ENCODE measurements at places on chromosomes 2 and 18.
A peak's percentile ranks its signal among the peaks of the same experiment; 100 is the strongest.

- peak; percentile 53 for DNase-seq
Measured at GRCh38 chr2:134320930-134321329, 67.1 kb downstream of the MGAT5 start.

- DNase-seq = no peak
Measured at GRCh38 chr2:24448797-24449196, 42.3 kb upstream of the NCOA1 start.

DNA sequence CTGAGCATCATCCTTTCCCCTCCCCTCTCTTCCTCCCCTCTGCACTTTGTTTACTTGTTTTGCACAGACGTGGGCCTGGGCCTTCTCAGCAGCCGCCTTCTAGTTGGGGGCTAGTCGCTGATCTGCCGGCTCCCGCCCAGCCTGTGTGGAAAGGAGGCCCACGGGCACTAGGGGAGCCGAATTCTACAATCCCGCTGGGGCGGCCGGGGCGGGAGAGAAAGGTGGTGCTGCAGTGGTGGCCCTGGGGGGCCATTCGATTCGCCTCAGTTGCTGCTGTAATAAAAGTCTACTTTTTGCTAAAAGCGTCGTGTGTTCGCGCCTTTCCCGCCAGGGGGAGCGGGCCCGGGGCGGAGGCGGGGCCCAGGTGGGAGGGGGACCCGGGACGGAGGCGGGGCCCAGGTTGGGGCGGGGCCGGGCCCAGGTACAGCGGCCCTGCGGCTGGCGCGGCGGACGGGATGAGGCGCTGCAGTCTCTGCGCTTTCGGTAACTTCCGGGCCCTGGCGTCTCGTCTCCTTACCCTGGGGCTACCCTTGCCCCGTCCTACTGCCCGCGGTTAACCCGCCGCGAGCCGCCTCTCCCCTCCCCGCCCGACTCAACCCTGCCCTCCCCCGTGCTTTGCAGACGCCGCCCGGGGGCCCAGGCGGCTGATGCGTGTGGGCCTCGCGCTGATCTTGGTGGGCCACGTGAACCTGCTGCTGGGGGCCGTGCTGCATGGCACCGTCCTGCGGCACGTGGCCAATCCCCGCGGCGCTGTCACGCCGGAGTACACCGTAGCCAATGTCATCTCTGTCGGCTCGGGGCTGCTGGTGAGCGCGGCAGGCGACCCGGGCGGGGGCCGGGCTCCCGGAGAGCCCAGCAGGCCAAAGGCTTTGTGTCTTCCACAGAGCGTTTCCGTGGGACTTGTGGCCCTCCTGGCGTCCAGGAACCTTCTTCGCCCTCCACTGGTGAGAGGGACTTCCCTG is at the start of gene KRTCAP3:
Gene KRTCAP3, plus strand, starts transcription at position 424 of the 962 bp plus-strand sequence. Its CDS starts 32 bp downstream, at position 456.
- peak; percentile 45 for DNase-seq

- DNase-seq = no peak
Measured at GRCh38 chr2:61411109-61411508, 59.8 kb downstream of the USP34 start.

- DNase-seq = no peak
Measured at GRCh38 chr18:13520306-13520705, 206.1 kb downstream of the FAM210A start.

DNA sequence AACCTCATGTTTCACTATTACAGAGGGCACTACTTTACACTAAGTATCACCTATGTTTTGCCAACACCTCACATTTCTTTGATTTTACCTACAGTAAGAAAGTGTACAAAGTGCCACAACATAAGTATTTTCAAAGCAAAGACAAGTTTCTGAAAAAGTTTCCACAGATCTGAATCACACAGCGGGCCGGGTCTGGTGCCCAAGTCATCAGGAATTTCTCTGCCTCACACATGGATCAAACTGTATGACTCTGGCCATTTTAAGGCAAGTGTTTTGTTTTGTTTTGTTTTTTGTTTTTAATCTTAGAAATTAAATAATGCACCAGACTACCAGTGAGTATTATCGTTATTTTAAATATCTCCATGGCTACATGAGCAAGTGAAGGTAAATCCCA is 73.4 kb downstream of the ZNF516 start:
- DNase-seq = no peak

DNA sequence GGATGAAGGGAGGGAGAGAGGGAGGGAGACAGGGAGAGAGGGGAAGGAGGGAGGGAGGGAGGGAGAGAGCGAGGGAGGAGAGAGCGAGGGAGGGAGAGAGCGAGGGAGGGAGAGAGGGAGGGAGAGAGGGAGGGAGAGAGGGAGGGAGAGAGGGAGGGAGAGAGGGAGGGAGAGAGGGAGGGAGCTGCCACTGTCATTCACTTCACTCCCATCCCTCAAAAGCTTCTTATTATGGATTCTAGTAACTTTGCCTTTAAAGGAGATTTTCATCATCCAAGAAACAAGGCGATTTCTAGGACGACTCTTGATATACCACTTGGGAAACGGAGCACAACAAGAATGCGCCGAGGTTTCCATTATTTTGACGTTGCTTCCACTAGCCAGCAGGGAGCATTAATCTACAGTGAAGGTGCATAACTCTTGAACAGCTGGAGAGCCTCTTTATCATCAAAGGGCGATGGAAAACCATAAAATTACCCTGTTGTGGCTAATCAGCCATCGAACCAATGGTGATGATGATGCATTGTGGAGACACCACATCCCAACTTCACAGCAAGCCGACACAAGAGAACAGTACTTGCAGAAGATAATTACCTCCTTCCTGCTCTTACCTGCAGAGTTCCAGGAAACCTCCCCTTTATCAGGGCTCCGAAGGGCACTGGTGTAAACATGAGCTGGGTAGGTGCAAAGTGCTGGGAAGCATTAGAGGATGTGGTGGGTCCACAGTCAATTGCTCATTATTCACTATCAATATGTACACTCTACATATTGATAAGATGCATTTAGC is 130.5 kb downstream of the EIPR1 start:
- no peak for DNase-seq

DNA sequence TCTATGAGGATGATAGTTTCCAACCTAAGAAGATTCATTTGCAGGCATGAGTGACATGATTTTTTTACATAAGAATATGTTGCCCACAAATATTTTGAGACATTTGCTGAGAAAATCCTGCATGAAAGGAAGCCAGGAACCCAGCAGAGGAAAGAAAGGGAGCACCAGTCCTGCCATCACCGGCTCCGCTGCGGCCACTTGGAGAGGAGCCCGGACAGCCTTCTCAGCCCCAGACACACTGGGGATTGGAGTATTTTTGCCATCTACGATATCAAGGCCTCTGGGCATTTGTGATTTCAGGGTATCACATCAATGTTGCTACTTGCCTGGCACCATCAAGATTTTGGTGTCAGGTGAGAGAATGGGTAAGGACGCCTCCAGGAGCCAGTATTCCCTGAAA is 228.3 kb downstream of the PTGR3 start:
- no peak for DNase-seq

- DNase-seq = no peak
Measured at GRCh38 chr2:233792720-233793119, 14.6 kb downstream of the MROH2A start.

GRCh38 chr2:170766693-170767092 is 3.5 kb upstream of the ERICH2 start:
- DNase-seq = no peak

- no peak for DNase-seq
Measured at GRCh38 chr2:83081826-83082690, 1377.0 kb downstream of the SUCLG1 start.

DNA sequence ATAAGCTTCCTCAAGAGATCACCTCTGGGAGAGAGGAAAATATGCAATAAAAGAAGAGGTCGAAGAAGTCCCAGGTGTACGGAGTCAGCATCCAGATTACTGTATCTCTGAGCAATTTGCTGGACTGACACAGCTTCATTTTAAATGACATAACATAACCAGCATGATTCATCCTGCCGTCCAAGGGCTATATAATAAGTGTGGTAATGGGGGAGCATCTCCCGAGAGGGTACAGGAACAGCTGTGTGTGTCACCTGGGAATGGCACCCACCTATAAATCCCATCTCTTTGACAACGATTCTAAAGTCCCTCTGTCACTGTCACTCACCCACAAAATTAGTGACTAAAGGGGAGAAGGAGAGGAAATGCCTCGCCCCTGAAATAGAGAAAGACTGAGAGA is 19.3 kb upstream of the FZD7 start:
- no peak for DNase-seq

GRCh38 chr18:3554091-3554601 is 104.2 kb downstream of the TGIF1 start:
- no peak for DNase-seq

DNA sequence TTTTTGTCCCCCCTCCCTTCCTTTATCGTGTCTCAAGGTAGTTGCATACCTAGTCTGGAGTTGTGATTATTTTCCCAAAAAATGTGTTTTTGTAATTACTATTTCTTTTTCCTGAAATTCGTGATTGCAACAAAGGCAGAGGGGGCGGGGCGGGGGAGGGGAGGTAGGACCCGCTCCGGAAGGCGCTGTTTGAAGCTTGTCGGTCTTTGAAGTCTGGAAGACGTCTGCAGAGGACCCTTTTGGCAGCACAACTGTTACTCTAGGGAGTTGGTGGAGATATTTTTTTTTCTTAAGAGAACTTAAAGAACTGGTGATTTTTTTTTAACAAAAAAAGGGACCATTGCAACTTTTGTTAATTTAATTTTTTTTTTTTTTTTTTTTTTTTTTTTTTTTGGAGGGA is 2.1 kb downstream of the SOX11 start:
- no peak for DNase-seq

All from T-helper 1 cell (primary cell).